Stimulated activated CD8-positive, alpha-beta memory T cell treated with anti-CD3 and anti-CD28 coated beads, Interleukin-12 subunit alpha, Interleukin-12 subunit beta, amount 100 ng/mL, for 4 hours (primary cell): ENCODE measurements at places on chromosomes 2 and 18.

DNA sequence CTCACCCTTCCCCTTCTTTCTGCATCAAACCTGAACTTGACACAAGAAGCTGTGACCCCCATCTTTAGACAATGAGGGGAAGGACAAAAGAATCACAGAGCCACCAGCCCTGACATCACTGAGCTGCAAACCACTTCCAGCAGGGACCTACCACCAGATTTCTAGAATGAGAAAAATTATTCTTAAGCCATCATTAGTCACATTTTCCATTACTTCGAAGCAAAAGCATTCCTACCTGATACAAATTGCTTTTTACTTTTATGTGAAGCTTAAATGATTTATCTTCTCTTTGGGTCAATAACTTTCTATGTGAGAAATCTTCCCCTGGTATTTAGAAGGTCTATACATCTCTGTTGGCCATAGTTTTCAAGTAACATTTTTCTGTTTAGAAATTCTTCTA is 134.8 kb downstream of the TCF4 start:
- no peak for DNase-seq

DNA sequence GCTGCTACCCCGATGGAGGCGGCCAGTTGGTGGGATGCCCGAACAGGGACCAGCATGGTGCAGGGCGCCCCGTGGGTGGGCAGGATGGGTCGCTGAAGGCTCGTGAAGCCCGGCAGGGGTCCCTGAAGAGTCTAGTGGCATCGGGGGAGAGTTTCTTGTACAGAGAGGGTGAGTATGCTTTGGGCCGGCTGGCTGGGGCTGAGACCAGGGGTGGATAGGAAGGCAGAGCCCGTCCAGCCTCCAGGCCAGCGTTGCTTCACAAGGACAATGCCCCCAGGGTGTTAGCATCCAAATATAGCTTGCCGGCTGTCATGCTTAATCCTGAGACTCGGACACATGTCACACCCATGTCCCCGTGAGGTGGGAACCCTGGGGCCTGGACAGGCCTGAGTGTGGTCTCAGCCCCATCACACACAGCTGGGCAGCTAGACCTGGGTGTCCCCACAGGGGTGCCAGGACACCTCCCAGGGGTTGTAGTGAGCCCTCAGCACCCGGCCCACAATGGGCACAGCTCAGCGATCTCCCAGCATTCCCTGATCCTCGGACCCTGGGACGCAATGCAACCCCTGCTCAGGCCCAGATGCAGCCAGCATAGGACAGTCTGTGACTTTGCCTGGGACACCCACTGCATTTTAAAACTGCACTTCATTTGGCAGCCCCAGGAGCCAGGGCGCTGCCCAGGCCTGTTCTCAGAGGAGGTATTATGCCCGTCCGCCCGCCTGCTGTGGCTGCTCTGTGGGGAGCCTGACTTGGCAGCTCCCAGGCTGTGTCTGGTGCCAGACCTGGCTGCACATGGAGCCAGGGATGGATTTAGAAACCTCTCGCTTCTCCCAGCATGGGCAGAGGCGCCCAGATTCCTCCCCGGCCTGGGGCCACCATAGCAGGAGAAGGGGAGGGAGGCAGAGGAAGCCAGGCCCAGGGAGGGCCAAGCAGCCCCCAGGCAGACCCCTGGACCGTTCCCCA is 36.4 kb downstream of the RAMP1 start:
- DNase-seq, result no peak

DNA sequence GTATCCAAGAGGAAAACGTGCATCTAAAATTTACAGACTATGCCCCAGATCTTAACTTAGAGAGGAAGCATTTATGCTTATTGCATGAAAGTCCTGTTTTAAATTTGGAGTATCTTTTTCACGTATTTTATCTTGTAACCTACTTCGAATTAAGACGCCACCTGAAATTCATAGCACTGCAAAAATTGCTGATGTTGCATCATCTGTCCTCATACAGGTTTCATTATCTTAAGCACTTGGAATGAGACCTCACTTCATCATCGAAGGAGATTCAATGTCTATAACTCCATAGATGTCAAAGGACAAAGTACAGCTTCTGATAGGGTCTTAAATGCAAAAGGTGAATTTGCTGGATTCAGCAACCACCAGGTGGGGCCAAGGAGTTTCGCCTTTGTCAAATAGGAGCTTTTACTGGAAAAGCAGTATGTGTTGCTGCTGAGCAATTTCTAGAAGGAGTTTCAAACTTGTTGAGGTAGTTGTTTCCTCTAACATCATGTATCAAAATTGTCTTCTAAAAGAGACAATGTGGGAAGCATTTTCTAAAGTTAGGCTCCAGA is 106.4 kb upstream of the CCDC85A start:
- no peak for DNase-seq

GRCh38 chr2:8539743-8540551 is 141.9 kb upstream of the ID2 start:
- no peak for DNase-seq

- no peak for DNase-seq
Measured at GRCh38 chr18:32930695-32931301, 158.0 kb upstream of the KLHL14 start.

- no peak for DNase-seq
Measured at GRCh38 chr2:10080536-10081304, 509 bp upstream of the CYS1 start.

DNA sequence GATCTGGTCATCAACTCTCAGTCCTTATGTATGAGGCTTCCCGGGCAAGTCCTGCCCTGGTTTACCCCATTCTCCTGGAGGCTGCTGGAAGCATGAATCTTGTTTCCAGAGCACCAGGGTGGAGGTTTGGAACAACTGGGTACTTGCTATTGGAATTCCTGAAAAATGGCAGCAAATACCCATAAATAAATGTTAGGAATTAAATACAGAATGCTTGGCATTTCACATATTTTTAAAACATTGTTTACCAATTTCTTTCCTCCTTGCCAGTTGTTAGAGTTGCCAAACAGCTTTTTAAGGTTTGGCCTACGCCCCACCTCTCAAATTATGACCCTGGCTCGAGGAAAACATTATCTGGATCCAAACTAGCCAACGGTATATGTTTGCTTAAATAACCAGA is 90.6 kb upstream of the ZCCHC2 start:
- DNase-seq, result no peak

- DNase-seq, result no peak
Measured at GRCh38 chr2:109014476-109014875, 25.5 kb upstream of the EDAR start.

GRCh38 chr18:25123438-25124232 is 228.3 kb downstream of the ZNF521 start:
- no peak for DNase-seq

DNA sequence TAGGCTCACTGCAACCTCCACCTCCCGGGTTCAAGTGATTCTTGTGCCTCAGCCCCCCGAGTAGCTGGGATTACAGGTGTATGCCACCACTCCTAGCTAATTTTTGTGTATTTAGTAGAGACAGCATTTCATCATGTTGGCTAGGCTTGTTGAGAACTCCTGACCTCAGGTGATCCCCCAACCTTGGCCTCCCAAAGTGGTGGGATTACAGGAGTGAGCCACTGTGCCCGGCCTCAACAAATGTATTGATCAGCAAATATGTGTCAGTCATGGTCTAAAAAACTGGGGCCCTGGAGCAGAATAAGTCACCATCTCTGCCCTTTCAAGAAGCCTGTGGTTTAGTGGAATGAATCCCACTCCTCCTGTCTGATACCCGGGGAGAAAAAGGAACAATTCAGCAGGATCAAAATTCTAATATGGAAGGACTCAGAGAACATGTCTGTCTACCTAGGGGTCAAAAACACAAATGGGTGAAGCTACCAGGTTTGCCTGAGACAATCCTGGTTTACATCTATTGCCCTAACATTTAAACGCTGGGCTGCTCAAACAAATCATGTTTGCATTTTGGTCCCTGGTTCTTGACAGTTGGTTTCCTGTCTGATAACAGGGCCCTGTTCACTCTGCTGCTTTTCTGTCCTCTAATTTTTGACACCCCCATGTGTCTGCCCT is 21.6 kb downstream of the GCKR start:
- no peak for DNase-seq
